NCI-H1694 (cell line): ENCODE measurements at places on chromosomes 1 and 21.

DNA sequence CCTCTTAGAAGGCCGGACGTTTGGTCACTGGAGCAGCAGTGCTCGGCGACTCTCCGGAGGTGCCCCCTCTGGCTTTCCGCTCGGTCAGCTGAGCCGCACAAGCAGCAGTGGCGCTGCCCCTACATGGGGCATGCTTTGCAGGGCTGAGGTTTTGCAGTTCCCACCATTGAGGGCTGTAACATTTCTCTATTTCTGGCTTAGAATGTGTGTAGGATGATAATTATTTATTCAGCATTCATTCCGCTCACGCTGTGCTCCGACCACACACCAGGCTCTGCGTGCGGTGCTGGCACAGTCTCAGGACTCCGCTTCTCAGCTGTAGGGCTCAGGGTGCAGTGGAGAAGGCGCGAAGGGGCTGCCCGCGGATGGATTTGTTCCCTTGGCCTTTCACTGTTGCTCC is 119.5 kb downstream of the PCBP3 start:
- no peak for DNase-seq

GRCh38 chr1:228472655-228473054 is 14.5 kb upstream of the RNF187 start:
- DNase-seq, result no peak

- DNase-seq, result no peak
These were observed 339 bp downstream of the LHX4 start for GRCh38 chr1:180230416-180230790.

DNA sequence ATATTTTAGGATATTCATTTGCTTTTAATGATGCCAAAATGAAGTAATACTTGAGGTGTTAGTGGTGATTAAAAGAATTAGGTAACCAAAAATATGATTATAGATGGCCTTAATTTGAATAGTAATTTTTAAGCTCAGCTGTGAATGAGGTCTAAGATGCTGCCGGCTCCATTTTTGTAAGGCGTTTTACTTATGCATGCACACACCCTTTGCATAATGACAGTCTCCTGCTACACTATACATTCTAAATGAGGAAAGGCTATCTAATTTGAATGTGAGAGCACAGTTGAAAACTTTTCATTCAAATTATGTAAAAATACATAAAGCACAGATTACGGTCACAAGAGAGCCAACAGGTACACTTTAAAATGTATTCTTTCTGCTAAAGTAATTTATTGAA is 41.6 kb downstream of the RGS21 start:
- DNase-seq, result no peak

DNA sequence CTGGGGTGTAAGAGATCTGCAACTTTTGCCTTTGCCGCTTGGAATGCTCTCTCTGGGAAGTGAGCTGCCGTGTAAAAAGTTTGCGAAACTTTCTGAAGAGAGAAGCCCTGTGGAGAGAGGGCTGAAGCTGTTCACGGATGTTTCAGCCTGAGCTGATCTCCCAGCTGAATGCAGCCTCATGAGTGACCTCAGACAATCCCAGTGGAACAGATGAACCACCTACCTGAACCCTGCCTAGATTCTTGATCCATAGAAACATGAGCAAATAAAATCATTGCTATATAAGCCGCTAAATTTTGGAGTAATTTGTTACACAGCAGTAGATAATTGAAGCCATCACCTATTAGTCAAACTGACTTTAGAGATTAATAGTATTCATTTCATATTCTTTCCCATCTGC is 4.4 kb upstream of the ALG6 start:
- DNase-seq, result no peak

- DNase-seq, result no peak
These were observed 4.9 kb downstream of the RPL11 start for GRCh38 chr1:23696335-23696989.

GRCh38 chr1:6249739-6250689 is 6.0 kb downstream of the HES3 start:
- DNase-seq, result no peak

GRCh38 chr1:59516881-59517280 is 220.0 kb downstream of the FGGY start:
- DNase-seq, result no peak

- DNase-seq, result no peak
These were observed 89.4 kb downstream of the OMA1 start for GRCh38 chr1:58457023-58457635.

DNA sequence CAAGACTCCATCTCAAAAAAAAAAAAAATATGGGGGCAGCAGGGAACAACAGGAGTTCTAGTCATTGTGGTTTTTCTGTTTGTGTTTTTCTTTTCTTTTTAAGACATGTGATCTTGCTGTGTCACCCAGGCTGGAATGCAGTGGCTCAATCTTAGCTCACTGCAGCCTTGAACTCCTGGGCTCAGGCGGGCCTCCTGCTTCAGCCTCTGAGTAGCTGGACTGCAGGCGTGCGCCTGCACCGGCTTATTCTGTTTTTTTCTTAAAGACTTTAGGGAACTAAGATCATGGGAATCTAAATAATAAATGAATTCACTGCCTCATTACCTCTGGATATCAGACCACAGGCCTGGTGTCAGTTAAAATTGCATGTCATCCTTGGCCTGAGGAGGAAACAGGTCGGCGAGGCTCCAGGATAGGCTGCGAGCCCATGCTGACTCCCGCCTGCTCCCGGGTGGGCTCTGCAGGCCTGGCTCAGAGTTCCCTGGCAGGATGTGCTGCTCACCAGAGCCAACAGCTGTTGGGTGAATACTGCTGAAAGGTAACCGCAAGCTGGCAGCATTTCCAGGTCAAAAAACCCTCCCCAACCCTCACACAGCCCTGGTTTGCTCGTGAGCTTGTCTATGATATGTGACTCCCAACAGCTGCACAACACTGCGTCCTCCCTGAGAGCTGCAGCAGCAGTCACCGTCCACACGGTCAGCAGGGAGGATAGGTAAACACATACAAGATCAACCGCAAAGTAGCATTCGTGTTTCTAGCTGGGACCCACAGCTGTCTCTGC is 58.1 kb downstream of the SCCPDH start:
- DNase-seq, result peak; percentile 92

DNA sequence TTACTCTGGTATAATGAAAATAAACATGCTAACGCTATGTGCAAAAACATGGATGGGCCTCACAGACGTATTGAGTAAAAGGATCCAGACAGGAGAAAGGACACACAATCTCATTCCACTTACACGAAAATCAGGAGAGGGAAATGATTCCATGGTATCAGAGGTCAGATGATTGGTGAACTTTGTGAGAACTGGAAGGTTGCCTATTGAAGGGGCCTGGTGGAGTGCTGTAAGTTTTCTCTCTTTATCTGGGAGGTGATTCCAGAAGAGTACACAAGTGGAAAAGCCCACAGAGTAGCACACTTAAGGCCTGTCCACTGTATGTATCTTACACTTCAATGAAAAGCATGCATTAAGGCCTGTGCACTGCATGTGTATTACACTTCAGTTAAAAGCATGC is 9.6 kb downstream of the GSTM2 start:
- DNase-seq, result no peak

DNA sequence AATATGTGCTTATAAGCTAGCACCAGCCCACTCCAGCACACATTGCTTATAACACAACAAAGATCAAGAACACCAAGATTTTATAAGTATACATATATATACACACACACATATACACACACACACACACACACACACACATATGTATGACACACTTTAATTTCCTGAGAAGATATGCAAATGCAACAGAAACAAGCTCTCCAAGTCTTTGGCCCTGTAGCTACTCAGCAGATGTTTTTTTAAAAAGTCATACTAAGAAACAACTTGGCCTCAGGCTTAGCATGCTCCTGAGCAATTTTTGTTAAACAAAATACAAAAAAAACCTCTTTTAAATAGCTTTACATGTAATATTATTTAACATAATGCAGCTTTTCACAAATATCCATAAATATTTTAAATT is 11.1 kb downstream of the TNFSF18 start:
- DNase-seq, result no peak

- no peak for DNase-seq
These were observed 2.5 kb upstream of the PTGS2 start for GRCh38 chr1:186682736-186683135.

DNA sequence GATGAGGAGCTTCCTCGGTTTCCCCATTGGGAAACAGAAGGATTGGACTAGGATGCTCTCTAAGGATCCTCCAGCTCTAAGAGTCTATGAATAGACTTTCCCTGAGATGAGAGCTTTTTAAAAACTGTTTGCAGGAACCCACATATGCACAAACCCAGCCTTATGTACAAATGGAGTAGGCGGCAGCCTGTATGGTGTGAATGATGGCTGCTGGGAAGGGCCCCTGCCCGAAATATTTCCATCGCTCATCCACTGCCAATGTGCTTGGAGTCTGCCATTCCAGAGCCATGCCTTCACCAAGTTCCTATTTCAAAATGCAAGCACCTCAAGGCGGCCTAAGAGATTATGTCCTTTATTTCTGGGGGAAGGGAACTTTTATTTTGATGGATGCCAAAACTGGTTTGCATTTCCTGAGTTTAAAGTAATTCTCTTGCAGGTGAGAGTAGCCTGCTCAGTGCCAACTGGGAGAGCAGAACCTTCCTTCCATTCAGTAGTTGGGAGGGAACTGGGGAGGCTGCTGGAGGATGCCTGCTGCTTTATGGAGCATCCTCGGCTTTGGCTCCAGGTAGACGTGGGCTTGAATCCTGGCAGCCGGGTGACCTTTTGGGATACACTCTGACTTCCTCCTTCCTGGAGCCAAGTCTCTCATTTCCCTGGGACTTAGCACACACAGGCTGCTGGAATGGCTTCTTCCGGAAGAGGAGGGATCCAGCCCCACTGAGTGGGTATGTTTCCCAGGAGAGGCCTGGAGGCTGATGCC is 165.9 kb downstream of the ACTL8 start:
- no peak for DNase-seq

DNA sequence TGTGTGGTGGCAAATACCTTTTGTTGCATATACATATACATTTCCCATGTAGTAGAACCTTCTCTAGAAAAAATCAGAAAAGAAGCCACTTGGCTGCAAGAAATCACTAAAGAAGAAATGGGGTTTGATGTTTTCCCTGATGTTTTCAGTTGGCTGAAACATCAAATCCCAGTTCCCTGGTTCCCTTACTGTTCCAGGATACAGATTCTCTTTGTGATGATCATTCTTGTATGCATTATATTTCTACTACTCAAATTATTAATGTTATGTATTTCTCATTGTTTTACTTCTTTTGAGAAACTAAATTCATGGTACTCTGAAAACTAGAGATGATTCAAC is 7.6 kb downstream of the RNU1-2 start:
- no peak for DNase-seq

DNA sequence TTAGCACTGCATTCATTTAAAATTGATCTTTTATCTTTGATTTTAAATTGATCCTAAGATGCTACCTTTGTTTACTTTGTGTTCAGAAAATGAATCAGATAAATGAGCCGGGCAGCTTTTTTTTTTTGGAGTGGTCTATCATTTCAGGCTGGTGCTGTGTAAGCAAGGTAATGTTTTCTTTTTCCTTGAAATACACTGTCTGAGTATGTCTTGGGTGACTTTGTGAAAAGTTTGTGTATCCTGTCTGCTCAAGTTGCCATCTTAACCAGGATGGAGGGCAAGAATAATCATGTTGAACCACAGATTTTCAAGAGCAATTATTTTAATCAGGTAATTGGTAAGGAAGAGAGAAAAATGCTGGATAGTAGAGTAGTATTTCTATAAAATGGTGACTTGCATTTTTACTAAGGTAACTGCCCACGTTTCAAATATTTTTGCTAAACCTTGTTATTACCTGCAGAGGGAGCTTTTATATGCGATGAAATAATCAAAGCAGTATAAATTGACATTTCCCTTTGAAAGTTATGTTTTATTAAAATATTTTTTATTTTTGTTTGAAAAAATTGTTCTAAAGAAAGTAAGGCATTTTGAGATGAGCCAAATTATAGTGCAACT is 11.1 kb downstream of the ADGRL2 start:
- no peak for DNase-seq

GRCh38 chr21:32708069-32708468 is 19.7 kb downstream of the SYNJ1 start:
- no peak for DNase-seq

DNA sequence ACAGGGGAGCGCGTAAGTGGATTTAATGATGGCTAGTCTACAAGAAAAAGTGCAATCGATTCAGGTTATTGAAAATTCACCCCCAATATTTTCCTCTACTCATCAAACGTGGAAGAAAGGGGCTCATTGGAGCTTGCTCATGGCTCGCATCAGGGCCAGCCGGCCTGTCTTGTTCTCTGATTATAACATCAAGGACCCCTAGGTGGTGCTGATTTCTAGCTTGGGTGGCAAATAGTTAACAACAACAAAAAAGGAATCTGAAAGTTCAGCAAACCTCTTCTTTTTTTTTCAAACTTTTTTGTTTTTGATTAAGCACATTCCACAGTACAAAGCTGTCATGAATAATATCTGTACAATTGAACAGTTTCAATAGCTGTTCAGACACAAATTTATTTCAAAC is 35.8 kb upstream of the SOD1 start:
- no peak for DNase-seq

GRCh38 chr1:47992720-47993415 is 4.3 kb downstream of the TRABD2B start:
- no peak for DNase-seq

DNA sequence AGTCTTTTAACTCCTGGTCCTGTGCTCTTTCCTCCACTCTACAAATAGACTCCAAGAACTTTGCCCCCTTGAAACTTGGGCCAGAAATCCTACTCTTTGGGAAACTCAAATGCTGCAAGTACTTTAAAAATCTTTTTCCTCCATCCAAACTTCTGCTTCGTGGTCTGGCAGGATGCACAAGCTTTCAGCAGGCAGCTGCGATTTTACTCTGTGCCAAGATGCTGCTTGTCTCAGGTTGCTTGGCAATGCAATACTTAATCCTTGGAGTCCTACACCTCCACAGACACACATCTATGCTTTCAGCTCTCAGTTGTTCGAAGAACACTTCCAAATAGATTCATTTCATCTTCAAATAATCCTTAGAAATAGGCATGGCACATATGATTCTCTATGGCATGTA is 435.3 kb upstream of the USP24 start:
- no peak for DNase-seq

- no peak for DNase-seq
These were observed 55.8 kb downstream of the SUSD4 start for GRCh38 chr1:223308136-223308535.

GRCh38 chr1:206116191-206116872 is 856 bp downstream of the AVPR1B start:
- no peak for DNase-seq
